ENCODE measurements at places on chromosomes 5 and 9. TPM values are rescaled to one million over a fixed set of nuclear protein-coding genes. Genes with fewer than 3 reads are reported as not detected.

PRUNE2 gene
- total RNA-seq, result 0.31 TPM

CBY3 gene
- total RNA-seq, result 0.52 TPM

ENC1 gene
- total RNA-seq, result 31.9 TPM

CCDC69 gene
- total RNA-seq, result 142 TPM

FSTL4 gene
- total RNA-seq, result 0.52 TPM

APBA1 gene
- total RNA-seq, result 0.52 TPM

SAXO1 gene
- 0.10 TPM for total RNA-seq

CMYA5 gene
- total RNA-seq, result 0.21 TPM

SV2C gene
- total RNA-seq, result under 0.01 TPM

ECM2 gene
- 0.31 TPM for total RNA-seq

UBTD2 gene
- total RNA-seq, result 1.7 TPM

FAM221B gene
- total RNA-seq, result not detected

CATSPER3 gene
- total RNA-seq, result 0.10 TPM

IL4 gene
- not detected for total RNA-seq

FCN2 gene
- total RNA-seq, result not detected

BHMT gene
- not detected for total RNA-seq

ZNF366 gene
- total RNA-seq, result 0.10 TPM

FGF1 gene
- not detected for total RNA-seq

PLCXD3 gene
- under 0.01 TPM for total RNA-seq

GFI1B gene
- total RNA-seq, result 13.6 TPM

ENTREP1 gene
- total RNA-seq, result not detected

UBE2D2 gene
- 81.5 TPM for total RNA-seq

TAS2R1 gene
- not detected for total RNA-seq

SPATA31A3 gene
- not detected for total RNA-seq

CNTNAP3B gene
- total RNA-seq, result under 0.01 TPM

DMRT3 gene
- not detected for total RNA-seq

IGFBPL1 gene
- not detected for total RNA-seq

NIPBL gene
- total RNA-seq, result 97.6 TPM

IFNE gene
- not detected for total RNA-seq

CSF2 gene
- 3.5 TPM for total RNA-seq

SH3TC2 gene
- total RNA-seq, result 3.7 TPM

ZNF454 gene
- total RNA-seq, result not detected

GFPT2 gene
- total RNA-seq, result 1.7 TPM

All from mononuclear cell (primary cell).